ENCODE measurements at places on chromosomes 3 and 15.

GRCh38 chr15:58457466-58457965, 25.7 kb downstream of the LIPC start:
- peak; percentile 67 for DNase-seq

- no peak for DNase-seq
These were observed 74.2 kb downstream of the MAGEF1 start for GRCh38 chr3:184637705-184638104.

DNA sequence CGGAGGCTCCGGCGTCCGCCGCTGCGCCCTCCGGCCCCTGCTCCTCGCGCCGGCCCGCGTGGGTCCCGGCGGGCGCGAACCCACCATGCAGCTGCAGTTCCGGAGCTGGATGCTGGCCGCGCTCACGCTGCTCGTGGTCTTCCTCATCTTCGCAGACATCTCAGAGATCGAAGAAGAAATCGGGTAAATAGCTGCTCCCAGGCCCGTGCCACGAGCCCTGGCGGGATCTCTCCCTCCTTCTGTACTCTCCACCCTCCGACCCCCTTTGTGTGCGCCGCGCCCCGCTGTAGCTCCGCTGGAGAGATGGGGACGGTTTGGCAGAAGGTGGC, 263 bp downstream of the ST8SIA2 start:
- no peak for DNase-seq

DNA sequence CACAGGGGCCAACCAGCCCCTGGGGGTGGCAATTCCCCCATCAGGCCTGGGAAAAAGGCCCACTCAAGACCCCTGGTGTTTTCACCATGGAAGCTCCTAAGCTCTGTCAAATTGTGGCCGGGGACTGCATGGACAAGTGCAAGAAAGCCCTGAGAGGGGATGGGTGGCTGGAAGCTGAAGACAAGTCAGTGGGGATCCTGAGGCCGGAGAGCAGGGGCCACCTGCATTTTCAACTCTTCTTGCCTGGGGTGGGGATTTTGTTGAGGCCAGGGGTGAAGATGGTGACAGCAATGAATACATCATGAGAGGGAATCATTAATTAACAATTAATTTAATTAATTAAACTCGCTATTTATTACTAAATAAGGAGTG, 33.9 kb downstream of the FEM1B start:
- no peak for DNase-seq

DNA sequence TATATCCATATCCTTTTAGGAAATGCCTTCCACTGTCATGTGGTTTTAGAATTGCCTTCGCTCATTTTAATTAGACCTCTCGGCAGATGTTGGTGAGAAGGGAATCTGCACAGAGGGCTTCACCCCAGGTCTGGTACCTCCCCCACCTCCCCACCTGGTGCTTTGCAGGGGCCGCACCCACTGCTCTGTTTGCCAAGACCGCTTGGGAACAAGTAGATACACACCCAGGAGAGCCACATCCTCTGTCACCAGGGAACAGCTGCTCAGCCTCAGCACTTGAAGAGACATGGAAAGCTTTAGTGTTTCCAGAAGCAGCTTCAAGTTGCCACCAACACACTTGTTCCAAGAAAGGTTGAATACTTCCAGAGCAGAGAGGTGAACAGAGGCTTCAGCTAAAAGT, 21.8 kb downstream of the LRRC31 start:
- DNase-seq: no peak

- DNase-seq: peak; percentile 90
These were observed 197.5 kb upstream of the C2CD4B start for GRCh38 chr15:62362608-62363007.

- DNase-seq: peak; percentile 41
These were observed 71.2 kb downstream of the SSUH2 start for GRCh38 chr3:8573342-8573926.

DNA sequence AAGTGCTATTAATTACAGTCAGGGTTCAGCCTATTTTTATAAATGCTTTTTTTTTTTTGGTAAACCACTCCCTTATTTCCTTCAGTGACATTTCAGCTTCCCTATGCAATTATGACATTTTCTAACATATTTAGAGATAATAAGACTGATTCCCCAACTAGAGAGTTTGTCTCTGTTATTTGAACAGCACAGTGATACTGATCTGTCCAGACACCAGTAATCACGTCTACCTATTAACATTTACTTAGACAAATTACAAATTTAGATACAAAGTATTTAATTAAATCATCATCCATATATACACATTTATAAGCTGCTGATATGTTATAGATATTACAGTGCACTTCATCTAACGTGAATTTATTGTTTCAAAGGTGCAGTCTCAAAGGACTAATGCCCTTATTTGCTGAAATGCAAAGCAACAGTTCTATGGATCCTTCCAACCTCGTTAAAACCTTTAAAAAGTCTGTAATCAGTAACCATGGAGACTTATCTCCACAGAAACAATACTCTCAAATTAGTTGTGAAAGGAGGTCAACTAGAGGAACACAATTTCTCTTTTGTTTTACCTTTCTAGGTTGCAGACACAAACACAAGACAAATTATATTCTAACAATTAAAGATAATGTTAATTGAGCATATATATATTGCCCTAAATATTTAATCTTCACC, 1531.1 kb downstream of the SI start:
- no peak for DNase-seq

DNA sequence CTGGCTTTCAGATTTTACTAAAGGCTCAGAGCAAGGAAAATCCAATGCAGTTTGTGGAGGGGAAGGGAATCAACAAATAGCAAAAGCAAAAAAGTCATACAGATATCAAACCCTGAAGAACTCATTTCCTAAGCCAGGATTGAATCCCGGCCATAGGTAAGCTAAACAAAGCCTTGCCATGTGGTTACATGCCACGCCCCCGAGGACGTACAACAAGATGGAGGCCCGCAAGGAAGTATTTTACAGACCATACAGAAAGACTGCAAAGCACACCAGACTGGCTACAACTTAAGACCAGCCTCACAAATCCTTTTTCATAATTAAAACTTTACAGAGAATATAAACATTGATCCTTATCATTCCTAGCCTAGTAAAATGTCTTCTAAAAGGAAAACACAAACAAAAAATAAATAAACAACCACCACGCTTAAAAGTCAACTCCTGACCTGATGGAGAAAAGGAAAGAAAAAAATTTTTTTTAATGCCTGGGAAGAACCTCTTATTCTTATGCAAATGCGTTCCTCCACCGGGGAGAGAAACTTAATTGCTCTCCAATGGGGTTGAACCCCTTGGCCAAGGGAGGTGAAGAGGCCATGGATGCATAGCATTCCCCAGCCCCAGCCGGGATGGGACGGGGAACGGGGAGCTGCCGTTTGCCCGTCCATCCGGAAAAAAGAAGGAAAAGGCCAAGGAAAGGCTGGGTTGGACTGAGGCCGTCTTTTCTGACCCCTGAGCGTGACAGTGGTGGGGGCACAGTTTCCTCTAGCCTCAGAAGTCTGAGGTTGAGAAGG, 39.3 kb downstream of the IL1RAP start:
- no peak for DNase-seq

DNA sequence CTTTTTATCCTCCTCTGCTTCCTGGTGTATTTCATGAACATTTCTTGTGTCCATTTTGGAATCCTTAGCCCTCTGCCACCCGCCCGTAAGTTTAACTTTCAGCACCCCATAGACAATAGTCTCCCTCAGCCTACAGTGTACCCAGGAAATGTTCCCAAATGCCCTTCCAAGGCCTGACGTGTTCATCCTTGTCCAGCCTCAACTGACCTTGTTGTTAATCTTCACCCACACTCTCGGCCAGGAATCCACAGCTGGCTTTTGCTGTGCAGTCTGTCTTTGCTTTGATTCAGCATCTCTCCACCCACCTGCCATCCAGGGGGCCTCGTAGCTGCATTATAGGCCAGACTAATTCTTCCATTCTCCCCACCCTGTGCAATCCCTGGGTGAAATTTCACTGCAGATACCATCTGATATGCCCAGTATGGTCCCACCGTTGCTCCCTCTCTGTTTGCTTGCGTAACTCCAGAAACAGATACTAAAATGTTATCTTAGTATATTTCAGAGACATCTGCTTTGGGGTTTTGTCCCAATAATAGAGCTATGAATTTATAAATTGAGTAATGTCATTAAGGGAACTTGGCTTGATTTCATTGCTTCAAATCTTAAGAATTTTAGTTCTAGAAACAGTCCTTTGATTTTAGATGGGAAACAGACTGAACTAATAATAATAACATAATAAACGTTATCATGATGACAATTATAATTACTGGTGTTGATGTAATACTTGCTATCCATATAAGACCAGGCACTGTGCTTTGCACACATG, 16.6 kb downstream of the GUCA1C start:
- no peak for DNase-seq

- no peak for DNase-seq
These were observed 853.5 kb downstream of the TUSC7 start for GRCh38 chr3:117563063-117563462.

- peak; percentile 35 for DNase-seq
These were observed 433.3 kb downstream of the RAP2B start for GRCh38 chr3:153595186-153595815.

GRCh38 chr15:45529613-45530012, 7.1 kb upstream of the SLC30A4 start:
- no peak for DNase-seq

DNA sequence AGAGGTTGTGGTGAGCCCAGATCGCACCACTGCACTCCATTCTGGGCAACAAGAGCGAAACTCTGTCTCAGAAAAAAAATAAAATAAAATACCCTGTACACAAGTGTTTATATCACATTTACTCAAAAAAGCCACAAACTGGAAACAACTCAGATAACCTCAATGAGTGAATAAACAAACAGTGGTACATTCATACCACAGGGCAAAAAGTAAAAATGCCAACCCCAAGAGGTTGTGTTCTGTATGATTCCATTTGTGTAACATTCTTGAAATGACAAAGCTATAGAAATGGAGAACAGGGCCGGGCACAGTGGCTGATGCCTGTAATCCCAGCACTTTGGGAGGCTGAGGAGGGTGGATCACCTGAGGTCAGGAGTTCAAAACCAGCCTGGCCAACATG, 12.9 kb downstream of the EDC3 start:
- no peak for DNase-seq

- DNase-seq: no peak
These were observed 292.9 kb upstream of the NR2F2 start for GRCh38 chr15:96037584-96037983.

- no peak for DNase-seq
These were observed 86.3 kb downstream of the TMEM108 start for GRCh38 chr3:133124511-133124910.

DNA sequence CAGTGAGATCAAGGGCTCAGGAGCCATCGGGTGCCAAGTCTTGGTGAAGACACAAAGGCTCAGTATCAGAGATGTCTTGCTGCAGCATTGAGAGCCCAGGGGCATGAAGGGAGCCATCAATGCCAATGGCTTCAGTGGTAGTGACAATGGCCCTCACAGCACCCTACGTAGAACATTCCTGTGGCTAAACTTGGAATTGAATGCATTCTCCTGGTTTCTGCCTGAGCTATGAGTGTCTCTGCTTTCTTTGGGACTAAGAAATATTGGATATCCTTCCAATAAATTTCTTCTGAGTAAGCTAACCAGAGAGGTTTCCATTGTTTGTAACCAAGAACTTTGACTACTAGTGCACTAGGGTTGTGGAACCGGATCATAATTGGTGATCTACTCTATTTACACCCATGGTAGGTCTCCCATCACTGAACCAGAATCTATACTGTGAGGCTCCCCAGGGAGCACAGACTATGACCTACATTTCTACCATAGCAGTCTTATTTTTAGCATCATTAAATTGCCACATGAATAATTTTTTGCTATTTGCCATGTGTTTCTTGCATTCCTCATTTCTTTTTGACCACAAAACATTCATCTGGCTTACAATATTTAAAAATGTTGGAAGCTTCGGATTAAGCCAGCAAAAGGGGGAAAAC, 31.6 kb upstream of the PDZRN3 start:
- DNase-seq: peak; percentile 84

- no peak for DNase-seq
These were observed 395.5 kb downstream of the FGF12 start for GRCh38 chr3:192331749-192332385.

GRCh38 chr3:144583871-144584270, 612.2 kb downstream of the DIPK2A start:
- no peak for DNase-seq

DNA sequence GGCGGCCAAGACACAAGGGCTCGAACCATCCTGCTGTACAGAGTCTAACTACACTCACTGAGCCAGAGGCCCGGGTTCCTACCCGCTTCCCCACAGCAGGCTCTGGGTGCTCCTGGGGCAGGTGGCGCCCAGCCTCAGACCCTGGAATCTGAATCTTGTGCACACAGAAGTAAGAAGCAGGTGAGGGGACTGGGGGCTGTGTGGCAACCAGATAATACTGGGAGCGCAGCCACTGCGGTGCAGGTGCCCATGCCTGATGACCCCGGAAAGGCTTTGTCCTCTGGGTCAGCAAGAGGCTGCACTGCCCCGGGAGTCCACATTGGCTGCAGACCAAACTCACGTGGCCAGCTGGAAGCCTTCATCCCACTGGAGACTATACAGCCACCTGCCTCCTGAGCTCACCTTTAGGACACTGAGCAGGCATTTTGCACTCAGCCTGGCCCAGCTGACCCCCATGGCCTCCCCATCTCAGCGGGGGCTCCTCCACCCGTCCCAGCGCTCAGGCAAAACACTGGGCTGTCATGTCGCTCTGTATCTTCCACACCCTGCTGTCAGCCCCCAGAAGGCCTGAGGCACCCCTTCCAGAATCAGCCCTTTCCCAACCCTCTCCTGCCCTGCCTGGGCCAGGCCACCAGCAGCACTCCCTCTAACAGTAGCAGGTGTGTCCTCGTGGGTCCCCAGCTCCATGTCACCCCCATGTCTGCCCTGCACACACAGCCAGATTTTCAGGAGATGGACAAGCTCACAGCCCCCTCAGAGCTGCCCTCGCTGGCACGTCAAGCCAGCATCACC, 101.0 kb upstream of the IQSEC1 start:
- no peak for DNase-seq

DNA sequence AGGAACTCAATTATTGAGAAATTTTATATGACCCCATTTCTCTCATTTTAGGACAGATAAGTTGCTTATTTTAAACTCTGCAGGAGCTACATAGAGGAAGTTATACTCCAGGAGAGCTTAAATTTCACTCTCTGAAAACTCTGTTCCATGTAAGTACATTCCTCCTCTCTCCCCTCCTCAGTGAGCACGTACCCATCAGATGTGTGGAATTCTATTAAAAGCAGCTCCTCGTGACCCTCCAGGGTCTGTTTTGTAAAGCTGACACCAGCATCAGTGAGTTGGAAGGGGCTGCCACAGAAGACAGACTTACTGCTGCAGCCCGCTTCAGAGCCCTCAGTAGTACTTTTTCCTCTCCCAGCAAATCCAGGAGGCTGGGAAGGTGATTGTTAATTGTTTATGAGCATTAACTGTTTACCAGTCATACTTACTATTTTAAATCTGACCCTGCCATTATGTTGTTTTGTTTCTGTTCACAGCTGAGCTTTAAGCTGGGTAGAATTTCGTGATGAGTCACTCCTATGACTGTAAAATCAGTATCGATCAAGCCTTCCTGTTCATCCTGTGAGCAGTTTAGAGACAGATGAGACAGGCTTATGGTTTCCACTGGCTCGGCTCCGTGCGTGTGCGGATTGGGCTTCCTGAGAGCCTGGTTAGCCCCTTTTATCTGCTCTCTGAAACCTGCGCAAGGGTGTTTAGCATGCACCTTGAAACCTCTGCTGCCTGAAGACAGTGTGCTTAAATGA, 20.4 kb downstream of the IGF1R start:
- peak; percentile 19 for DNase-seq
